ENCODE measurements at places on chromosomes 7 and 10. TPM values are rescaled to one million over a fixed set of nuclear protein-coding genes. Genes with fewer than 3 reads are reported as not detected.

GRCh38 chr7:47513741-47514241, 68.1 kb downstream of the TNS3 start:
- DNase-seq = peak; percentile 51

- no peak for DNase-seq
Measured at GRCh38 chr10:86962136-86962980, 4.0 kb downstream of the SNCG start.

The GPR37 gene
- total RNA-seq = 1.3 TPM

The TMEM176A gene
- total RNA-seq = not detected

DNA sequence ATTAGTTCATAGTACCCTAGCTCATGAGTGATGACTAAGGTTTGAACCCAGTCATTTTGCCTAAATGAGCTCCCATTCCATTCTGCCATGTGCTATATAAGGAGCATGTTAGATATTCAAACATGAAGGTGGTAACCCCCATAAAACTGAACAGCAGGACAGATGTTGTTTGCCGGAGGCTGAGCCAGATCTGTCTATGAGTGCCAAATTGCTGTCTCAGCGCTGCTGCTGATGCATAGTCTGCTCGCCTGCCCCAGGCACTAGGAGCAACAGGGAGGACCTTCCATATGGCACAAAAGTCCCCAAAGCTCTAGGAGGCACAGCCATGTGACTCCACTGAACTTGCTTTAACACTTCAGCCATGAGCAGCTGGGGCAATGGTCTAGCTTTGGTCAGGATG, 466.0 kb upstream of the GHITM start:
- no peak for DNase-seq

- DNase-seq = no peak
Measured at GRCh38 chr7:95847061-95847460, 74.7 kb downstream of the DYNC1I1 start.

Data from A172 (cell line).